NCI-H187 (cell line): ENCODE measurements at places on chromosomes 16 and 17.
A peak's percentile ranks its signal among the peaks of the same experiment; 100 is the strongest.

DNA sequence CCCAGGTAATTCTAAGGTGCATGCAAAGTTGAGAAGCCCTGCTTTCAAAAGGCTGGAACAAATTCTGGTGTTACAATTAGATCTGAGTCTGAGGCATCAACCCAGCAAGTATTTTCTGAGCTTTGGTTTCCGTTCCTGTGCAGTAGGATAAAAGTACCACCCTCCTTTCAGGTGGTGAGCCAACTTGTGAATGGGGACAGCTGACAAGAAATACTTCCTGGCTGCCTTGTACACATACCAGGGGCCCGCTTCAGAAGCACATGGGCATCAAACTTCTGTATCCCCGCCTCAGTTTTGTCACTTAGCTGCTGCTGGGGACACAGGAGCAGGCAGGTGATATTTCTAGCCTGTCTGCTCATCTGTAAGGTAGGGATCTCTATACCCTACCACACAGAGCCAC lies 252.2 kb downstream of the CPPED1 start:
- no peak for DNase-seq

- DNase-seq = no peak
Observed at GRCh38 chr17:71176331-71176730, 944.5 kb upstream of the SOX9 start.

GRCh38 chr17:50076591-50077235 lies 18.4 kb upstream of the PDK2 start:
- DNase-seq = no peak

GRCh38 chr16:3983081-3983520 lies 102.6 kb upstream of the CREBBP start:
- no peak for DNase-seq

DNA sequence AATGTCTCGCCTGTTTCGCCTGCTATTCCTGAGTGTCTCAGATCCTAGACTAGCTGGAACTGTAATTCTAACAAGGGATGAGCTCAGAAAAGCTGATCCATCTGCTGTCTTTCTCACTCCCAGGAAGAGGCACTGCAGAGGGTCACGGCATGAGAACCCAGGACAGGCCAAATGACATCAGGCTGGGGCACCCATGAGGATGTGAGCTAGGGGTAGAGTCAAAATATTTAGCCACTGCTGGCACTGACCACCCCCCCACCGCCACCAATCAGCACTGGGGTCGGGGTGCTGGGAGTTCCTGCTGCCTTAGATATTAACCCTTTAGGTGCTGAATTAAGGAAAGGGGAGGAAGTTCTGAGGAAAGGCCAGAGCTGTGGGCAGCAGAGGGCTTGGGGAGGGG lies 112.4 kb downstream of the IRX3 start:
- no peak for DNase-seq

DNA sequence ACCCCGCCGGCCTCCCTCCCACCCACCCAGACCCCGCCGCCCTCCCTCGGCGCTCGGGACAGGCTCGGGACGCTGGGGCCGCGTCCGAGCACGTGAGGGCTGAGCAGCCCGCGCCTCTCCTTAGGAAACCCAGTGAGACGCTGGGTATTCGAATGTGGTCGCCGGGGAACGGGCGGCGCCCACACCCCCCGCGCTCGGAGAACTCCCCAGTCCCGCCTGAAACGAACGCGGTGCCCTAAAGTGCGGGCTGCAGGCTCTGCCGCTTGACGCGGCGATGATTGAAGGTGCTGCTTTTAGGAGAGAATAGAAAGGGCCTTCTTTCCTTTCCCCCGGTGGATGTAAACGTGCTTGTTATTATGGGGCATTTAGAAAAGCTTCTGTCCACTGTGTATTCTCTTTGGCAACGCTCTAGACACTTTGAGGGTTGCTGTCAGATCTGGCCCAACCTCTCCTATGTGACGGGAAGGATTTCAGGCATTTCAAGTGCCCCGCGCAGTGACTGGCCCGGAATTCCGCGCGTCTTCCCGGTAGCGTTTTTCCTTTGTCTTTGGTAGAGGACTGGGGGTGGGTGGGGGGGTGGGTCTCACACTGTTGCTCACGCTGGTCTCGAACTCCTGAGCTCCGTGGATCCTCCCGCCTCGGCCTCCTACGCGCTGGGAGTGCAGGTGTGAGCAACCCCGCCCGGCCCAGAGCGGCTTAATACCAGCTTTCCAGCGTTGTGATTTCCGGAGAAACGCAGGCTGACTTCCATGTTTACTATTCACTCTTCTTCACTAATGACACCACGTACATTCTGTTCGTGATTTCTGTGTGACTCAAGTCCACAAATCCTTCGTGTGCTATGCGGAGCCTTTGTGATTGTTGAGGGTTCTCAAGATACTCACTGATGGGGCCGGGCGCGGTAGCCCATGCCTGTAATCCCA lies 21.8 kb upstream of the FOXK2 start:
- DNase-seq = no peak

- DNase-seq = no peak
Observed at GRCh38 chr16:69107316-69107962, 2.0 kb downstream of the HAS3 start.

DNA sequence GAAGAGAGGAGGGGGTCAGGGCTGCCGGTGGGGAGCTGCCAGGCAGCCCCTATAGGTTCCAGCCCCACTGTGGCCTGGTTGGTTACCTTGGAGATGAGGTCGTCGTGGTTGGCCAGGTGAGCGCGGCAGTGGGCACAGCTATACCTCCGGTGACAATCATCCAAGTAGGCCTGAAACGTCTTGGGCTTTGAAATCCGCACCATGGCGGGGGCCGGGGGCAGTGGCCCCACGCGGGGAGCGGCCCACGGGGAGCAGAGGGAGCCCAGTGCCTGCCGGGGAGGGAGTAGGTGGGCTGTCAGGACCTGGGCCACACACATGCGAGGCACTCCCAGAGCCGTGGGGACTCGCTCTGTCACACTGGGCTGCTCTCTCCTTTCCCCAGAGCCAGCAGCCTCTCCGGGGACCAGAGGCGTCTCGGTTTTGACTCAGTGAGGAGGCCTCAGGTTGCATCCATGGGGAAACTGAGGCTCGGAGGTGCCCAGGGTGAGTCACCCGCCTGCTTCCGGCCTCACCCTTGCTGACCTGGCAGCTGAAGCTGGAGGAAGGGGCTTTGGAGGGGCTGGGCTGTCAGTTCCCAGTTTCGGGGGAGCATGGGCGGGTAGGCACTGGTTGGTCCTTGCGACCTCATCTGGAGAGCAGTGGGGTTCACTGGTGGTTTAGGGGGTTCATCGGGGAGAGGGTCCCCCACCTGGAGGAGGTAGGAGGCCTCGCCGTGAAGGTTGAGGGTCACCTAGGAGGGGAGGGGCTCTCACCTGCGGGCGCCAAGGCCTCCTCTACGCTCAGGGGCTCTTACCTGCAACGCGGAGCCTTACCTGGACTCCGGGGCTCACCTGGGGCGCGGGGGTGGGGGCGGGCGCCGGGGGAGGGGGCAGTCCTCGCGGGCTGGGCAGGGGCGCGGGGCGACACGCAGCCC lies 591 bp downstream of the YPEL3 start:
- DNase-seq = no peak

DNA sequence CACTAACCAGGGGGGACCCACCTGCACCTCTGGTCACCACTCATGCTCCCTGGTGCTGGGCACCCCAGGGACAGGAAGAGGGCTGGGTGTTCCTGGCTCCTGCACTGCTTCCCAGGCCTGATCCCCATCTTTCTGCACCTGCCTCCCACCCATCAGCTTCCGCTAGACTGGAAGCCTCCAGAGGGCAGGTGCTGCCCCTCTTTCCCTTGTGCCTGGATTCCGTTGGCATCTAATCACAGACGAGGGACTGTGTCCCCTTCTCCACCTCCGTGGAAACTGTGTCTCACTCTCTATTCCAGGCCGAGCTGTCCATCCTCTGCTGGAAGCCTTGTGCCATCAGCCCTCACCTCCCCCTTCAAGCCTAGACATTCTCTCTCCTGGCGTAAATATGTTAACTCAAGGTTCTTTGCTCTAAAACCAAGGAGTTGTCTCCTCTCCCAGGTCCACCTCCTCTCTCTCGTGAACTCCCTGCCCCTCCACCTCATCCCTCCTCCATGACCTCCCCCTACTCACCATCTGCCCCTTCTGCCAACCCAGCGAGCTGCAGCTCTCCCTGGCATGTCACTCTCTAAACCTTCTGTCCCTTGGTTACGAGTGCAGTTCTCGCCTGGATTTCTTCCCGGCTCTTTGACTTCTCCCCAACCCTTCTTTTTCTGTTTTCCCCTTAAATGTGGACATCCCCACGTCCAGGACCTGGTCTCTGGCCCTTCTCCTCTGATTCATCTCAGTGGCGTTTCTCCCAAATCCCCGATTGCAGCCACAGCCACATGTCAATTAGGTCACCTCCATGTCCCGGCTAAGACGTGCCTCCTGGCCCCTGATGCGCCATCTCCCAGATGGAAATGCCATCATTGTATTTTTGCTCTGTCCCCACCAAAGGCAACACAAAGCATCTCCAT lies 107.7 kb downstream of the SEC14L1 start:
- no peak for DNase-seq

DNA sequence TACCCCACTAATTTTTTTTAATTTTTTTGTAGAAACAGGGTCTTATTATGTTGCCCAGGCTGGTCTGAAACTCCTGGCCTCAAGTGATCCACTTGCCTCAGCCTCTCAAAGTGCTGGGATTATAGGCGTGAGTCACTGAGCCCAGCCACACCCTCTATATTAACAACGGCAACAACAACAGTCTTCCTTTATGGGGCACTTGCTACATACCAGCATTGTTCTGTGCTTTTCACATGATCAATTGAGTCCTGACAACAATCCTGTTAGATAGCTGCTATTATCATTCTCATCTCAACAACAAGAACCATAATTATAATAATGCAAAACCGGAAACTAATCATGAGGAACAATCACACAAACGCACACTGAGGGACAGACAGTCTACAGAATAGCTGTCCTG lies 12.6 kb upstream of the ARL5C start:
- DNase-seq = no peak

DNA sequence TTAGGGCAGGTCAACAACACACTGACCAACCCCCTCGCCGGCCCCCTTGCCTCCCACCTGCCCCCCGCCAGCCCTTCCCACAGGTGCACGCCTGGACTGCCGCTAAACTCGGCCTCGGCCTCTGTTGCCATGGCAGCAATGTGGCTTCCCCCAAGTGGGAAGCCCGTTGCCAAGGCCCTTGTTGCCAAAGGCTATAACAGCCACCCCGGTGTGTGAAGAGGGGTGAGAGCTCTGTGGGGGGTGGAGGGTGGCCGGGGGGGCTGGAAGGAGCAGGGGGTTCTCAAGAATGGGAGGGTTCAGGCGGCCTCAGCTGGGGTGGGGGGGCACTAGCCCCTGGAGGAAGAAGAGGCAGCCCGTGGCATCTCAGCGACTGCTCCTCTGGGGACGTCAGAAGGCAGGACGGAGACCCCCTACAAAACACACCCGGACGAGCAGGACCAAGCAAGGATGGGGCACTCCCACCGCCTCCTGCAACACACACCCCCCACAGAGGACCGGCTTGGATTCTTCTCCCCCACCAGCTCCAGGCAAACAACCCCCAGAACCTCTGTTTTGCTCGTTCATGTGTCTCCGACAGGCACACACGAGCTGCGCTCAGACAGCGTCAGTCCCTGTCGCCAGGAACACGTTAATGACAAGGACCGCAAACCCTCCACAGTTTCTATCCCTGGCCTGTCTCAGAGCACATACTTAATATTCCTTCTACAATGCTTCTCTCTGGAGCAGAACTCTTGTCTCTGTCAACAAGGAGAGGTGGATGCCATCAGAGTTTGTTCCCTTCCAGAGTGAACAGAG lies 55.7 kb downstream of the ABR start:
- DNase-seq = peak; percentile 42

GRCh38 chr16:66650707-66651473 lies 45.7 kb downstream of the CMTM4 start:
- DNase-seq = peak; percentile 48

GRCh38 chr17:5434984-5435383 lies 4.0 kb downstream of the C1QBP start:
- no peak for DNase-seq

- DNase-seq = peak; percentile 96
Observed at GRCh38 chr16:68448360-68448970, at the start of gene SMPD3. SMPD3 (minus strand) TSS chr16:68448508; CDS start chr16:68372181, 76,327 bp downstream.
